ENCODE measurements at places on chromosomes 4 and X. TPM values are rescaled to one million over a fixed set of nuclear protein-coding genes. Genes with fewer than 3 reads are reported as not detected.

Gene MTNR1A
- total RNA-seq = 4.9 TPM

Gene NPY1R
- 2.8 TPM for total RNA-seq

Gene CYBB
- 35.4 TPM for total RNA-seq

Gene BGN
- total RNA-seq = 10.1 TPM

Gene S100P
- 15.7 TPM for total RNA-seq

Gene PCDH19
- 1.7 TPM for total RNA-seq

Gene SASH3
- 6.1 TPM for total RNA-seq

Gene RAB40A
- 0.28 TPM for total RNA-seq

Gene CFAP99
- total RNA-seq = 1.2 TPM

Gene PARM1
- 286 TPM for total RNA-seq

Gene BTK
- 5.0 TPM for total RNA-seq

Gene RHOH
- 2.8 TPM for total RNA-seq

All from mucosa of descending colon (tissue), 3 donors.